ENCODE measurements at places on chromosomes 12 and 14. TPM values are rescaled to one million over a fixed set of nuclear protein-coding genes. Genes with fewer than 3 reads are reported as not detected.

DNA sequence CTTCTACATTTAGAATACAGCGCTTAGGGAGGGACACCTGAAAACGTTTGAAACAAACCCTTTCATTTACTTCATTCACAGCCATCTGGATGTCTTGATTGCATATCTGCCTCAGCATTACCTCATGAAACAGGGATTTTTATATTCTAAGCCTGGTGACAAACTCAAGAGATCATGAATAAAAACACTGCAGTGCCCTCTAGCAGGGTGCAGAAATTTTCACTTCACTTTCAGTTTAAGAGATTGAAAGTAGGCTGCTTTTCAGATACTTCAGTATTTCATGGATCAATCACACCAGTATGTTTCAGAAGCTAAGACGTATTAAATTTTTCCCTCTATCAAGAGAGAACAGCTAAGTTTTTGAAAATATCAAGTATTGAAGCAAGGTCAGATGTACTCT is 467.8 kb downstream of the MDGA2 start:
- DNase-seq: no peak

Gene GPR135
- 0.28 TPM for polyA plus RNA-seq

DNA sequence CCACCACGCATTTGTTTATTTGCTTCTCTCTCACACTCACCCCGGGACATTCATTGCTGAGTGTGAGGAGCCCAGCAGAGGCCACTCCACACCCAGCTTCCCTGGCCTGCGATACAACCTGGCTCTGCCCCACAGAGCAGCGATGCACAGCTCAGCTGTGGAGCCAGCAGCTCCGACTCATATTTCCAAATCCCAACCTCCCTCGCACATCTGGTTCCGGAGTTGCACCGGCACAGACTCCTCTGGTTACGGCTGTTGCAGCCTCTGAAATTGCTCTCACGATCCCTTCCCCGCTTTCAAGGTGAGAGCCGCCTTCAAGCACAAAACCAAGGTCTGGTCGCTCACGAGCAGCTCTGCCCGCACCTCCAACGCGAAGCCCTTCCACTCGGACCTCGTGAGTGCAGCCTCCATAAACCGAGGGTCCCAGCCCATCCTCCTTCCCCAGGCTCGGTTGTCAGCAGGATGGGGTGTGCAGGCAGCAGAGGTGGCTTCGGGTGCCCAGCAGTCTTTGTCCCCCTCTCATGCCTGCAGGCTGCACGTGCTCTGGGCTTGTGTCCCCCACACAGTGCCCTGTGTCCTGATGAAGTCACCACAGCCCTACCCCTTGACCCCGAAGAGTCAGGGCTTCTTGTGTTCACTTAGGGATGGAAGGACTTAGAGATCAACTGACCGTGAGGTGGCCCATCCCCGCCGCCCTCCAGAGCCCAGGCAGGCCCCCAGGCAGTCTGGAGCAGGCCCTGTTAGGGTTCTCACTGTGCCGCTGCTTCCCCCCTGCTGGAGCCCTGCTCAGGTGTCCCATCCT is 184.3 kb downstream of the ADGRD1 start:
- no peak for DNase-seq

DNA sequence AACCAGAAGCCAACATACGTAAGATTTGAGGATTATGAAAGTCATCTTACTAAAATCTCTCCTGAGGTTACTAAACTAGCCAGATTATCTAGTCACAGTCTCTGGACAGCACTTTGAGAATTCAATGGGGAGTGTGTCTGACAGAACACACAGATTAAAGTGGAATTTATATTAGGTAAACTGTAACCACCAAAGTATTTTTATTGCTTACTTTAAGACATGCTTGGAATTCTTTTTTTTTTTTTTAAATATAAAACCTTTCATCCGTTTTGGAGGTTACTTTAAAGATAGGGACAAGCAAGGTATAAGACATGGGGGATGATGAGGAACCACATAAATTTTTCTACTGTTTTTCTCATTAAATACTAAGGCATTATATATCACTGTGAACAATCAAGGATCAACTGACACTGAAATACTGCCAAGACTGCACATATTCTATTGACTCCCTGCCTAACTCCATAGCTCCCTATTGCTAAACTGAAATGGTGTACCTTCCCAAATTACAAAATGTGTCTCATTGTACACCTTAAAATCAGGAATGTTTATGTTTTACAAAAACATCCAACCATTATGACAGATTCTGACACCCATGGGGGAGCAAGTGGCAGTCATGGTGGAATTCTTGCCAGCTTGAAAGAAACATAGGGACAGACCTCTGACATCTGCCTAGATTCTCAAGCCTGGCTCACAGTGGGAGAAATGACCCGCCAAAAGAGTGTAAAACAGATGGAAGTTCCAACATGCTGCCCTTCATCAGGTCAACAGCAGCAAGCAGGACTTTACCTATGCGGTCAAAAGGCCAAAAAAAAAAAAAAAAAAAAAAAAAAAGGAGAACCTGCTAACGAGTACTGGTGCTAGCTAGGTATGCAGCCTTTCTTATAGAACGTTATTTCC is 239.3 kb downstream of the MED13L start:
- DNase-seq: no peak

DNA sequence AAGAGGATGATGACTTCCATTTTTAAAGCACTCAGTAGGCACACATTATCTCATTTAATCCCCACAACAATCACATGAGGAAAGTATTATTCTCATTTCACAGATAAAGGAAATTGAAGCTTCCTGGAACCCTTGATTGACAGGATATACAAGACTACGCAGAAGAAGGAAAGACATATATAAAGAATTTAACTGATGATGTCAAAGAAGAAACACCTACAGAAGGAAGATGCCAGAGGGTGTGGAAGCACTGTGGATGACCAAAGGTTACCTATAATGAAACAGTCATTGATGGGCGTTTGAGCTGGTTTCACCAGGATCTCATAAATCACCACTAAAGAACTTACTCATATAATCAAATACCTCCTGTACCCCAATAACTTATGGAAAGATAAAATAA is 197.4 kb downstream of the SLC25A21 start:
- peak; percentile 27 for DNase-seq

DNA sequence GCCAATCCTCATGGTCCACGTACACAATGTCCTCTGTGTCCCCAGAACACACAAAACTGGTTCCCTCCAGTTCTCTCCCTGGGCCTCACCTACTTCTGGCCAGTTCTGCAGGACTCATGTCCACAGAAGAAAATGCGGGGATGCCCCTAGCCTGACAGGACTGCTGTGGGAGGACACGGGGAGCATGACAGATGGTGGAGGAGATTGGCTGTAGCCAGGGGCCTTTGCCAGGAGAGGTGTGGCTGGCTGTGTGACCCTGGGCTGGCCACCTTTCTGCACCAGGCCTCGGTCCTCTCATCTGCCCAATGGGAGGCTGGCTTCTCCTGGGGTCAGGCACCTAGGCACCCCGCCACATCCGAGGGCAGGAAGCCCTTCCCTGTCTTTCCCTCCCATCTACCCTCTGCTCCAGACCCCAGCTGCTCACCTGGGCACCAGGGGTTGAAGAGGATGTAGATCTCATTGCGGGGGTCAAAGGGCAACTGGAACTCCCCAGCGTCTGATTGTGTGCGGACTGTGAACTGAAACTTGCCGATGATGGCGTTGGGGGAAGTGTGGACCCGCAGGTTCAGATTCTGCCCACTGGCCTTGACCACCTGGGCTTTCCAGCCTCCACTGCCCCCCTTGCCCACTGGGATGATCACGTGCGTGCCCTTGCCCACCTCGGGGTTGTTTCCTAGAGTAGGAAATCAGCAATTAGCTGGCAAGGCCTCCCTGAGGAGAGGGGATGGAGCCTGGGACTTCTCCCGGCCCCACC is 2.8 kb downstream of the TGM1 start:
- no peak for DNase-seq

Gene NAV3
- polyA plus RNA-seq: 11.2 TPM

- DNase-seq: no peak
Observed at GRCh38 chr14:66445936-66446335, 40.2 kb upstream of the CCDC196 start.

GRCh38 chr14:66378712-66379505 is 107.3 kb upstream of the CCDC196 start:
- peak; percentile 94 for DNase-seq

- DNase-seq: no peak
Observed at GRCh38 chr12:94244165-94245133, 96.1 kb downstream of the PLXNC1 start.

- no peak for DNase-seq
Observed at GRCh38 chr12:5511256-5511643, 79.3 kb downstream of the NTF3 start.
